ENCODE measurements at places on chromosomes 7 and 10. TPM values are rescaled to one million over a fixed set of nuclear protein-coding genes. Genes with fewer than 3 reads are reported as not detected.

Gene GIMAP6
- total RNA-seq = not detected

DNA sequence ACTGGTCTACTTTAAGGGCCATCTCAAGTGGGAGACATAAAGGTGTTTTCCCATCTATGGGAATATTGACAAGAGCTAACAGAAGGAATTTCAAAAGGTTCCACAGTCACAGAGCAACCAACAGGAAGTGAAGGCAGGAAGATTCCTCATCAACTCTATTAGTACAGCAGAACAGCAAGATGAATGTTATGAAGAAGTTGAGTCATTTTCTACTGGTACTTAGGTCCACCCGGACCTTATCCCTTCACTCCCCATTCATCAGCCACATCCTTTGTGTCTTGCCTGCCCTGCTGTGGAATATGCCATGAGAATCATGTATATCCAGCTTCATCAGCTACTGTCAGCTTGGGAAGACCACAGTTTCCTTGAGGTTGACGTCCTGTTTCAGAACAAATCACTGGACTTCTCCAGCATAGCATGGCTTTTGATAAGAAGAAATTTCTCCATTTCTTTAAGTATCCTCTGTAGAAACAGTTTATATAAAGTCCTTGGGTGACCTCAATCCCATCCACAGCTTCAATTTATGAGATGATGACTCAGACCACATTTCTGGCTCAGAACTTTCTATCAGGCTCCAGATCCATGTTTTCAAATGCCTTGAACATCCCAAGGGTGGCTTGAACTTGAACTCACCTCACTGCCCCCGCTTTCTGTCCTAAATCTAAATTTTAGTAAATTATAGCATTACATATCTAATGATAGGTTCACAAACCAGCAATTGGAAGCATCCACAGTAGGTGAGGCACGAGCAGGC is 84.9 kb upstream of the AGK start:
- DNase-seq = no peak

DNA sequence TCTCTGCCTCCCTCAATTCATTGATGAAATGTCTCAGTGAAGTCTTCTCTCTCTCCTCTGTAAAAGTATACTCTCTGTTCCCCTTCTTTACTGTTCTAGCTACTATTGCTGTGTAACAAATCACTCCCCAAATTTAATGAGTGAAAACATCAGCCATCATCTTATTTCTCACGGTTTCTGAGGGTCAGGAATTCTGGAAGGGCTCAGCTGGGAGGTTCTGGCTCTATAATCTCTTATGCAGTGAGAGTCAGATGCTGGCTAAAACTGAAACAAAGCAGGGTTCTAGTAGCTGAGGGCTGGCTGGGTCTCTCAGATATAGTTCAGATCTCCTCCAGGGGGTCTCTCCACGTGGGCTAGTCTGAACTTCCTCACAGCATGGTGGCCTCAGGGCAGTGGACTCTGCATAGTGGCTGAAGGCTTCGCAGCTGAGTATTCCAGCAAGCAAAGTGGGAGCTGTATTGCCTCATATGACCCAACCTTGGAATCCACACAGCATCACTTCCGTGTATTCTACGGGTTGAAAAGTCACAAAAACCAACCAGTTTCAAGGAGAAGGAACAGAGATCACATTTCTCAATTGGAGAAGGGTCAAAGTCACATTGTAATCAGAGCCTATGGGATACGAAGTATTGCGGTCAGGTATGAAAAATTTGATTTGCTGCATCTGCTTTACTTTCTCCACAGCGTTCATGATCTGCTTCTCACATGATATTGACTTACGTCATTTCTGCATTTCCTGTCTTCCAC is 74.8 kb upstream of the ATRNL1 start:
- DNase-seq = no peak

GRCh38 chr7:137040745-137041144 is 172.3 kb downstream of the CHRM2 start:
- DNase-seq = no peak

- DNase-seq = no peak
Measured at GRCh38 chr10:94324609-94325233, 38.0 kb downstream of the NOC3L start.

- no peak for DNase-seq
Measured at GRCh38 chr7:143085109-143085508, 33.0 kb downstream of the OR6V1 start.
